Left ventricle myocardium superior (tissue), 1 donor: ENCODE measurements at places on chromosomes 4 and X. TPM values are rescaled to one million over a fixed set of nuclear protein-coding genes. Genes with fewer than 3 reads are reported as not detected.

Gene RAB33A
- total RNA-seq: 0.59 TPM

Gene ZCCHC18
- 0.30 TPM for total RNA-seq

Gene GLOD5
- total RNA-seq: not detected

Gene TFE3
- total RNA-seq: 18.5 TPM

Gene EIF4E
- 57.5 TPM for total RNA-seq

Gene PPP2R2C
- total RNA-seq: 8.6 TPM

Gene PRSS12
- total RNA-seq: not detected

Gene AREG
- 3.4 TPM for total RNA-seq

Gene UGT8
- total RNA-seq: 0.12 TPM

Gene CRMP1
- 1.3 TPM for total RNA-seq

Gene USP17L30
- not detected for total RNA-seq

Gene KLKB1
- total RNA-seq: 1.1 TPM

Gene CLCN5
- total RNA-seq: 2.3 TPM

Gene SCRG1
- total RNA-seq: 0.35 TPM

Gene SPACA5
- total RNA-seq: not detected

Gene DRD5
- total RNA-seq: not detected

Gene CSN3
- total RNA-seq: not detected

Gene CPLX1
- 4.4 TPM for total RNA-seq

Gene DMD
- 131 TPM for total RNA-seq

Gene FAT1
- total RNA-seq: 61.8 TPM

Gene SHOX
- total RNA-seq: not detected

Gene LEF1
- total RNA-seq: 0.47 TPM

Gene PSAPL1
- not detected for total RNA-seq

Gene GK
- 8.2 TPM for total RNA-seq

Gene PABPC1L2B
- total RNA-seq: not detected

Gene WNK3
- 0.92 TPM for total RNA-seq

Gene GAGE2A
- total RNA-seq: not detected

Gene SOD3
- 69.8 TPM for total RNA-seq

Gene ADH1C
- 7.6 TPM for total RNA-seq

Gene APLN
- 25.9 TPM for total RNA-seq
